HFF-Myc (cell line): ENCODE measurements at places on chromosomes 11 and 22.
A peak's percentile ranks its signal among the peaks of the same experiment; 100 is the strongest.

DNA sequence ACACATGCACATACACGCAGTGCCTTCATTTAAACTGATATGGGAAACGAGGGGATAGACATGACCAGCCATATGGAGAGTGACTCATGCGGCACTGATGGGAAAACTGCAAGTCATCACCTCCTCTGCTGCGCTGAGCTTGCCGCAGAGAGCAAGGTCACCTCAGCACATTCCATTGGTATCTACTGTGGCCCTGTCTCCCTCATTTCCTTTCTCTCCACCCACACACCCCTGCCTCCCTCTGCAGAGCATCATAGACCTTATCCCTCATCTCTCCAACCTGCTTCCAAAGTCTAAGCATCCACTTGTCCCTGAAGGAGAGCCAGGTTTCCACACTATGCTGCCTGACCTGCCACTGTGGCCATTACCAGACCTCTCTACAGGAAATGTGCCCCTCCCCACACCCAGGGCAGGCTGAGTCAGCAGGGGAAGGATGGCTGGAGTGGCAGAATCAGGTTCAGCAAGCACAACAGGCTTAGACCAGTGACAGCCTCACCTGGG lies 116.9 kb upstream of the SNX19 start:
- peak; percentile 90 for DNase-seq

DNA sequence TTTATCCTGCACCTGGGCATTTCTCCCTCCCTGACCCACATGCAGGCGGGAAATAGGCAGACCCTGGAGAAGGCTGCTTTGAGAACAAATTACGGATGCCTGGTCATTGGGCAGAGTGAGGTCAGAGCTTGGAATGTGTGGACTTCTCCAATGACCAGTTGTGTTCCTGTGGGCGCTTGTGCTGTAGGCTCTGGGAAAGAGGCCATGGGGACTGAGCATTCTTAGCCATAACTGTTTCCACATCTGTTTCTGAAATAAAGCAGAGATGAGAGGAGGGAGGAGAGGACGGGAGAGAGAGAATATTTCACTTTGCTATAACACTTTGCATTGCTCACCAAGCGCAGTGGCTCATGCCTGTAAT lies 11.2 kb upstream of the TMEM184B start:
- DNase-seq = peak; percentile 46

GRCh38 chr22:48070760-48071159 lies 1308.3 kb downstream of the TBC1D22A start:
- DNase-seq = no peak

- peak; percentile 99 for DNase-seq
Measured at GRCh38 chr11:96306933-96307775, 35.8 kb downstream of the MAML2 start.

- no peak for DNase-seq
Measured at GRCh38 chr22:35426801-35427140, 26.8 kb downstream of the MCM5 start.

- no peak for DNase-seq
Measured at GRCh38 chr11:99614352-99614751, 593.6 kb downstream of the CNTN5 start.

- no peak for DNase-seq
Measured at GRCh38 chr22:47098121-47098520, 335.7 kb downstream of the TBC1D22A start.

DNA sequence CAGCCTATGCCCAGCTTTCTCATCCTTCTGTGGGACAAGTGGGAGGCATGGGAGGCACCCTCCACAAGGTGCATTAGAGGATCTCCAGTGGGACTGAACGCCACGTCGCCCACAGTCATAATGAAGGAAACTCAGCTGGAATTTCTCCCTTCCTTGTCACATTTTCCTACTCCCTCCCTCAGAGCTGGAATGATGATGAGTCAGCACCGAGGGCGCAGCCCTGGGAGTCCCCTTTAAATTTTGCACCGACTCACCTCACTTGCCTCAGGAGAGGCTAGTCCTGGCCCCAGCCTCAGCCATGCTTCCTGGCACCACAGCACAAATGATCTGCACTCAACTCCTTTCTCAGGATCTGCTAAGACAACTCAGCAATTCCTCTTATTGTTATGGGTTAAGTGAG lies 34.3 kb downstream of the DBX1 start:
- DNase-seq = no peak

GRCh38 chr11:27203077-27203647 lies 159.9 kb downstream of the CCDC34 start:
- DNase-seq = no peak

DNA sequence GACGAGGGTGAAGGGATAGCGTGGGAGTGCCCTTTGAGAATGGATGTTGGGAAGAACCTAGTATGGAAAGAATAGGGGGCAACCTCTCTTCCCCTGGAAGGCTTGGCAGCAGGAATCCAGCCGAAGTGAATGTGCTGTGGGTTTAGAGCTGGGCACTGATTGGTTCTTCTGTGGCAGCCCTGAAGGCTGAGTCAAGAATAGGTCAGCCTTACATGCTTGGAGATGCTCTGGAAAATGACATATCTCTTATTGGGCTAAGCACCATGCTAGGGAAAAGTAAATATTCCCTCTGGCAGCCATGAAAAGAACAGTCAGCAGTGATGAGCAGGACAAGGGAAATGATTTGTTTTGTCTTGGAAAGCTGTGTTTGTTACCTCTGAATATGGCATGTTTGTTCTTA lies 149.5 kb downstream of the COMMD9 start:
- DNase-seq = no peak

- no peak for DNase-seq
Measured at GRCh38 chr11:134856056-134856971, 444.3 kb upstream of the B3GAT1 start.

- DNase-seq = no peak
Measured at GRCh38 chr11:75445315-75445953, 12.4 kb upstream of the KLHL35 start.

GRCh38 chr11:122453586-122453985 lies 201.9 kb upstream of the UBASH3B start:
- no peak for DNase-seq

DNA sequence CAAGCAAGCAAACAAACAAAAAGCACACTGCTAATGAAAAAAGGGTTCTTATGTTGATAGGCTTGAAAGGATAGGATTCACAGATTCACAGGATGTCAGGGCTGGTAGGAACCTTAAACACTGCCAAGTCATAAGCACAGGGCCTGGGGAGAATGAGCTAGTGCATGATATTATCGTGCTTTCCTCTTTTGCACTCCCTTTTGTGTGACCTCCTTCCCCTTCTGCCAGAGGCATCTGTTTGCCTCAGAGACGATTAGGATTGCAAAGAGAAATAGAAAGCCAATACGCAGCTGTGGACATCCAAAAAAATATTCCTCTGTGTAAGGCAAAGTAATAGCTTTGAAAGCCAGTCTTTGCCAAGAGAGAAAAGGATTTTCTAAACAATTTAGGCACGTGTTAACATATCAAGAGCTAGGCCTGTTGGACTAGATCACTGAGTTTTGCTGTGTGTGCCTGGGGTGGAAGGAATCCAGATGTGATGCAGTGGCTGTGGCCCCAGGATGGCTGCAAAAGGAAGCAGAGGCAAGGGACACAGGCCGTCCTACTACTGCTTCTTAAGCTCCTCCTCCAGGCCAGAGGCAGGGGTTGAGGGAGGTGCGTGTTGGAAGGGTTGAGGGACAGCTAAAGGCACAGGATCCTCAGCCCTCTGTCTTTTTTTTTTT lies 30.6 kb downstream of the MCHR1 start:
- no peak for DNase-seq

GRCh38 chr11:71215425-71215965 lies 36.9 kb downstream of the SHANK2 start:
- no peak for DNase-seq

GRCh38 chr11:18768472-18768901 lies 23.1 kb downstream of the PTPN5 start:
- no peak for DNase-seq

DNA sequence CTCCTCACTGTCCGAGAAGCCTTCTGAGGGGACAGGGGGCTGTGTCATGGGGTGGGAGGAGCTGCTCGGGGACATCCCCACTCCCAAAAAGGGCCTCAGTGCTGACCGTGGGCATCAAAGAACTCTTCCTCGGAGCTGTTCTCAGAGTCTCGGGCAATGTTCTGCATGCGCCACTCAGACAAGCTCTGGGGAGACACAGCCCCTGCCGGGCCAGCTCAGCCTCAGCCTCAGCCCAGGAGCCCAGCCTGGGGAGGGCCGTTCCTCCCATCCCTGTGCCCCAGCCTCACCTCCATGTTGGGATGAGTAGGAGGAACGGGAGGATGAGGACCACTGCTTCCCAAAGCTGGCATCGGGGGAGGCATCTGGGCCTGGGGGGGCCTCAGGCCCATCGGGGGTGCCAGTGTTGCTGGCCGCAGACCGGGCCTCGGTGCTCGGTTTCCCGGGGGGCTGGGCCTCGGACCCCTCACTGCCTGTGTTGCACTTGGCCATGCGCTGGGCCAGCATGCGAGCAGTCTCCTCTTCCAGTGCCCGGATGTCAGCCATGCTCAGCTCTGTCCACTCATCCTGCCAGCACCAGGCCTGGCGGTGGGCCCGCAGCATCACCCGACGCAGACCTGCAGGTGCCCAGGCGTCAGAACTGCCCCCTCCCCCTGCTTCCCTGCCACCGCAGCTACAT lies 5.2 kb downstream of the PITPNM1 start:
- DNase-seq = no peak

DNA sequence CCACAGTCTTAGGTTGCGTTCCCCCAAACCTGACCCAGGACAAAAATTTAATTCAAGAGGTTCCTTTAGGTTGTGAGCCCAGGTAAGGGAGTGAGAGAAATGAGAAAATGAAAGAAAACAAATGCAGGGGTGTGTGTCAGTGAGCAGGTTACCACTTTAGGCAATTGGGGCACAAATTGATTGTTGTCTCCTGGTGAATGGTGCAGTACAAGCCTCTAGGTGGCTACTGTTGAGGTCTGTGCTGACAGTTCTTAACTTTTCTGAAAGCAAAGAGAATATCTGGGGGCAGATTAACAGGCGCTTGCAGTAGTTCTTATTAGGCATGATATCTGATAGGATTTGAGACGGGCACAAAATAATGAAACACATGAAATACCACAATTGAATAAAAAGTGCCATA lies 894.6 kb downstream of the FAM181B start:
- DNase-seq = no peak

GRCh38 chr11:31764261-31764660 lies 46.9 kb downstream of the PAX6 start:
- DNase-seq = no peak

DNA sequence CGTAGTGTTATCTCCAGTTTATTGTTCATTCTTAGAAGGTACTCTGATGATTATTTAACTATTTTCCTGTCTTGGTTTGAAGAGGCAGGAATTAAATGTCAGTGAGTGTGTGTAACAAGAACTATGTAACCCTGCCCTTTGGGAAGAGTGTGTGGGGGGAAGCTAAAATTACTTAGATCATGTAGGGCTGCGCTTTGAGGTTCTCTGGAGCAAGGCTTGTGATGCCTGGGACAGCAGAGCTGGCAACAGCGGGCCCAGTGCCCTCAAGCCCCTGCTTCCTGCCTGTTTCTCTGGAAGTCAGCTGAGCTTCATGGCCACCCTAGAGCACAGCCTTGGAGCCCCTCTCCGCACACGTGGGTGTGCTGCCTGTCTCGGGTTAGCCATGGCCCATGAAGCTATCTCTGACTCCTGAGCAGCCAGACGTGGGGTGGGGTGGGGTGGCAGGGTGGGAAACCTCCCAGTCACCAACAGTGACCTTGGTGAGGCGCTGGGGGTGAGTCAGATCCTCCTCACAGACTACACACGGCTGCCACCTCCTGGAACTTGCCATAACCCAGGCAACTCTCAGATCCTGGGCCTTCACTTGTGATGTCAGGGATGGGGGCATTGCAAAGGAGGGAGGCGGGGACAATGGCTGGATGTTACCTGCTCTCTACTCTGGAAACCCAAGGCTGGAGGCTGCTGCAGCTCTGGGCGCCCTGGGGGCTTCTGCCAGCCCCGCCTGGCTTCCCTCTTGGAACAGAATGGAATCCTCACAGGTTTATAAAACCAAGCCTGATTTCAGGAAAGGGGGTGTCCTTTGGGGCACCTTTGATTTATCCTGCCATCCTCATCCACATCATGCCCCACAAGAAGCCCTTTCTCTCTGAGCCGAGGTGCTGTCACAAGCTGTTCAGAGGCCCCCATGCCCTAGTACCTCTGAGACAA lies 88.6 kb downstream of the SNX19 start:
- DNase-seq = peak; percentile 59

GRCh38 chr11:20047006-20047768 lies 113.1 kb downstream of the DBX1 start:
- DNase-seq = no peak

DNA sequence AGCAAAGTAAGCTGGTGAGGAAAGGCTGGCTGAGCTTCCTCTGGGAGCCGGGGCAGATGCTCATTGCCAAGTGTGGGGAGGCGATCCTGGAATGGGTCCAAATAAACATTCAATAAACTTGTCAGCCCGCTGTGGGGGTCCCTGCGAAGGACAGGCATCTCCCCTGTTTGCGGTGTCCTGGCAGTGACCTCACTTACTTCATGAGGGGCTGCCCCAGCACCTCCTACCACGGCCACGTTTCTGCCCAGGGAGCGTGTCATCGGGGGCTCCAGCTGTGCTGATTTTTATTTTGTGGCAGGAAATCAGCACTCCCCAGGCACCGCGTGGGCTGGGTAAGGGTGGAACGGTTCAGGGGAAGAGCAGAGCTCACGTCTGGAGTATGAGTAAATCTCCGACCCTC lies 493.9 kb upstream of the B3GAT1 start:
- no peak for DNase-seq

- DNase-seq = peak; percentile 66
Measured at GRCh38 chr11:20367313-20367948, 3.9 kb downstream of the HTATIP2 start.

DNA sequence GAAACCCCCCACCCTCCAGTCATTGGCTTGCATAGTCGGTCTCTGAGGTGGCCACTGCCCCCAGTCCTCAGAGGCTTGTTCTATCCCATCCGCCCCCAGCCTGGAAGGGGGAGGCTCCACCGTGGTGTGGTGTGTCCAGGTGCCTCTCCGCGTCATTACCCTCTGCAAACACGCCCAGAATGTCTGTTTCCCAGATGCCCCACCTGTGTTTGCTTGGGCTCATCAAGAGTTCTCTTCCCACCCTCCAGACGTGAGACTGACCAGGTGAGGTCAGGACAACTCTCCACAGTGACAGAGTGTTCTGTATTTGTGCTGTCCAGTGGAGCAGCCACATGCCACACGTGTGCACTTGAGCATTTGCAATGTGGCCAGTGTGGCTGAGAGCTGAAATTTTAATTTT lies 24.9 kb downstream of the LRRC10B start:
- no peak for DNase-seq

GRCh38 chr11:134040386-134041302 lies 28.2 kb upstream of the JAM3 start:
- DNase-seq = no peak

GRCh38 chr11:19379465-19379864 lies 138.7 kb upstream of the E2F8 start:
- DNase-seq = no peak

DNA sequence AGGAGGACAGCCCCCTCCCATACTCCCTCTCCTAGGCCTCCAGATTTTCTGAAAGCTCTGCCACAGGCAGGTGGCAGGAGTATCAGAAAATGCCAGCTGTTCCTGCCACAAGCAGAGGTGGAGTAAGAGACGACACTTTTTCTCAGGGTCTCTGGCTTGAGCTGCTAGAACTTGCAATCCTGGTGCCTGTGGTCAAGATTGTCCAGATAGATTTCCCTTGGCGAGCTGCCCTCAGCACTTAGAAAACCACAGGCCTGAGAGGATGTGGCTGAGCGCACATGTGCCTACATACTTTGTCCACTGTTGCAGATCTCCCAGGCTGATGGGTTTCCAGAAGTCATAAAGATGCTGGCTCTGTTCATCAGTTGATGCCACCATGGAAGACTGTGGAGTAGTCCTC lies 65.7 kb upstream of the NAV2 start:
- peak; percentile 91 for DNase-seq
